ENCODE measurements at places on chromosomes 11 and 22. TPM values are rescaled to one million over a fixed set of nuclear protein-coding genes. Genes with fewer than 3 reads are reported as not detected.

Gene SLC35E4
- polyA plus RNA-seq: 3.5 TPM

Gene UBTFL1
- not detected for polyA plus RNA-seq

Gene PITPNM1
- polyA plus RNA-seq: 6.3 TPM

Gene PRR33
- polyA plus RNA-seq: 6.3 TPM

Gene MYO7A
- polyA plus RNA-seq: 4.0 TPM

Gene CACNA1I
- polyA plus RNA-seq: 0.10 TPM

Data from forelimb muscle (tissue), 1 donor.